Activated naive CD4-positive, alpha-beta T cell treated with anti-CD3 and anti-CD28 coated beads, Interleukin-2, amount 10 ng/mL, durations not matched to agents 5 hours and 36 hours (primary cell): ENCODE measurements at places on chromosomes 16 and 17. TPM values are rescaled to one million over a fixed set of nuclear protein-coding genes. Genes with fewer than 3 reads are reported as not detected.

Gene GPRC5C
- 1.2 TPM for total RNA-seq

Gene ENGASE
- 54.2 TPM for total RNA-seq

Gene ZNF771
- total RNA-seq: 4.3 TPM

Gene TCAP
- total RNA-seq: 1.7 TPM

Gene MYCBPAP
- total RNA-seq: 11.5 TPM

Gene TPSB2
- total RNA-seq: not detected

Gene ZNF205
- not detected for total RNA-seq

Gene NOD2
- total RNA-seq: 1.5 TPM

Gene RNF157
- total RNA-seq: 117 TPM

Gene KIAA0753
- 16.4 TPM for total RNA-seq

Gene HBQ1
- not detected for total RNA-seq

Gene PGS1
- 68.5 TPM for total RNA-seq

Gene FOXN1
- not detected for total RNA-seq

Gene MYH2
- not detected for total RNA-seq

Gene RAB37
- total RNA-seq: 48.1 TPM

Gene AOC2
- total RNA-seq: 1.2 TPM

Gene ATP2A1
- 1.2 TPM for total RNA-seq

Gene CD300E
- total RNA-seq: not detected

Gene MEIOC
- 0.36 TPM for total RNA-seq

Gene MRPS7
- total RNA-seq: 37.9 TPM

Gene RNF222
- total RNA-seq: not detected

Gene FGF11
- total RNA-seq: 21.6 TPM

Gene FOXC2
- total RNA-seq: not detected

Gene PPP1R27
- not detected for total RNA-seq

Gene SLC2A4
- total RNA-seq: not detected

Gene ZNF267
- 61.2 TPM for total RNA-seq

Gene PKMYT1
- total RNA-seq: 99.3 TPM
